ENCODE measurements at places on chromosomes 1 and 21. TPM values are rescaled to one million over a fixed set of nuclear protein-coding genes. Genes with fewer than 3 reads are reported as not detected.

Gene SIK1
- not detected for total RNA-seq

Gene OR2T29
- total RNA-seq, result not detected

Gene CRP
- not detected for total RNA-seq

Gene ADAMTS5
- not detected for total RNA-seq

Gene A3GALT2
- not detected for total RNA-seq

Gene VAV3
- 1.6 TPM for total RNA-seq

Gene TFF3
- total RNA-seq, result not detected

Gene ANGPTL7
- not detected for total RNA-seq

Gene KRTAP21-2
- not detected for total RNA-seq

Gene LRRC39
- total RNA-seq, result 1.3 TPM

Gene OR2AK2
- not detected for total RNA-seq

Gene LORICRIN
- total RNA-seq, result not detected

Gene INSRR
- total RNA-seq, result not detected

Gene WNT2B
- total RNA-seq, result 0.70 TPM

Gene CHD1L
- 29.5 TPM for total RNA-seq

Gene CELA3A
- total RNA-seq, result not detected

Gene OR2T11
- total RNA-seq, result not detected

Gene ARTN
- total RNA-seq, result not detected

Gene GJA4
- not detected for total RNA-seq

Measured in CD4-positive, alpha-beta memory T cell (primary cell).